ENCODE measurements at places on chromosomes 5 and 9.

DNA sequence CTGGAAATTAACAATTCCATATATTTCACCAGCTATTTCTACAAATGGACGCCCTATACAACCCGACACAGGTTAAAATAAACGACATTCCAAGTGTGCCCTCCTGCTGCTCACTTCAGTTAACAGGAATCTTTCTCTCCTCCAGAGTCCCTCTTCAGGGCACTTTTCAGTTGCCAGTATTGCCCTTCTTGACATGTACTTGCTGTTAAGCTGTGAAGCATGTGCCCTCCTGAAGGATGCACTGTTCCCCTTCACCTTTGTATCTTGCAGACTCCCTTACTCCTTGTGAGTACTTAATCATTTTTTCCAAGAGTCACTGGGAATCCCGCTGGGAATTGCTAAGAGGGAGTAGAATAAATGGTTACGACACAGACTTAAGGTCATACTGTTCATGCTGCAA, 364.1 kb downstream of the CTNND2 start:
- no peak for DNase-seq

DNA sequence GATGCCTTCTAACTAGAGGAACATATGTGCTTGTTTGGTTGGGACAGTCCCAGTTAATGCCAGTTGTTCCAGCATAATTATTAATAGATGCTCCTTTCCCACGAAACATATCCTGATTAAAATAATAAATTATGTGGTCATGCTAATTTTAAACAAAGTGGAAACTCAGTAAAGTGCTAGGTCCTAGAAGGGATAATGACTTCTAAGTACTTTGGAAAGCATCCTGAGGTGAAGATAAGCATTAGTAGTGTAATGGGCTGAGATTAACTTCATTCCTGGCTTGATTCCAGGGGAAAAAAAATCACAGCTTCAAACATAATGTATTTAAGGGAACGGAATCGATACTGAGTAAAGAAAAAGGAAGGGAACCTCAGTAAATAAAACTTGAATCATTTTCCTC, 213.7 kb upstream of the SNX2 start:
- no peak for DNase-seq

GRCh38 chr9:6277417-6277816, 50.8 kb upstream of the TPD52L3 start:
- no peak for DNase-seq

DNA sequence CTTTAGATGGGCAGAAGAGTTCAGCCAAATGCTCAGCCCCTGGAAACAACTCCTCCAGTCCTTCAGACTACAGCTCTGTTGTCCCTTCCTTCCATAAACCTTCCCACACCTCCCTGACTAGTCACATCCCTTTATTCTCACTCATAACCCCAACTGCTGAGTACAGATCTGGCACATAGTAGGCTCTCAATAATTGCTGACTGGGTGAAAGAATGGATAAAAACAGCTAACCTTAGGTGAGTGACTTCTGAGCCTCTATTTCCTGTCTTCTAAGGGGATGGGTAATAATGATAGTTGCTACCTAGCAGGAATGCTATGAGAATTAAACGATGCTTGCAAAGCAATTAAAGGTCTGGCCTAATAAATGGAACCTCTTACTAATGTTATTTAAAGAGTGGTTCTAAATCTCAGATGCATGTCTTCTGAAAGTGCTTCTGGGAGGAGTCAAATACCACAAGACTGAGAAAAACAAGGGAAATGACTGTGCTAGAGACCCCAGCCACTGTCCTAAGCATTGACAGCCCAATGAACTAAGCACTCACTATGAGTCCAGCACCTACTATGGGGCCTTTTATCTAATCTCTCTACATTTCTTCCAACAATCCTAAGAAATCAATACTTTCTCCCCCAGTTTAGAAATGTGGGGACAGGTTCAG, 2.5 kb upstream of the NR6A1 start:
- DNase-seq = no peak

GRCh38 chr5:78547183-78547582, 101.4 kb downstream of the LHFPL2 start:
- no peak for DNase-seq

- no peak for DNase-seq
Measured at GRCh38 chr5:513216-514100, 10.8 kb downstream of the SLC9A3 start.

GRCh38 chr9:75669721-75670120, 220.8 kb upstream of the PCSK5 start:
- DNase-seq = no peak
